ENCODE measurements at places on chromosomes 2 and 18. TPM values are rescaled to one million over a fixed set of nuclear protein-coding genes. Genes with fewer than 3 reads are reported as not detected.

GRCh38 chr2:106638043-106638442 is 150.9 kb downstream of the CD8B2 start:
- DNase-seq, result peak; percentile 12

DNA sequence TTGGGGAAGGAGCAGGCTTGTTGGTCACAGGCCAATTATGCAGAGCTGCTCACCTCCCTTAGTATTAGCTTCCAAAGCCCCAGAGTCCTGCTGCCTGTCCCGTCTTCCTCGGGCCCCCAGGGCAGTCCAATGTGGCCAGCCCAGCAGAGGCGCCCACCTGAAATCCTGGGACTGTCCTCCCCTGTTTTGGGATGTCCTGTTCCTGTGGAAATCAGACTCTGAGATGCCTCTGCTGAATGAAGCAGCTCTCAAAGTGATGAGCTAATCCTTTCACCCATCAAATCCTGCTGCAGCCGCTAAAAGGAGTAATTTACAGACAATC is 105.3 kb downstream of the CABLES1 start:
- DNase-seq, result no peak

- DNase-seq, result no peak
Observed at GRCh38 chr2:204059016-204059415, 122.5 kb downstream of the ICOS start.

DNA sequence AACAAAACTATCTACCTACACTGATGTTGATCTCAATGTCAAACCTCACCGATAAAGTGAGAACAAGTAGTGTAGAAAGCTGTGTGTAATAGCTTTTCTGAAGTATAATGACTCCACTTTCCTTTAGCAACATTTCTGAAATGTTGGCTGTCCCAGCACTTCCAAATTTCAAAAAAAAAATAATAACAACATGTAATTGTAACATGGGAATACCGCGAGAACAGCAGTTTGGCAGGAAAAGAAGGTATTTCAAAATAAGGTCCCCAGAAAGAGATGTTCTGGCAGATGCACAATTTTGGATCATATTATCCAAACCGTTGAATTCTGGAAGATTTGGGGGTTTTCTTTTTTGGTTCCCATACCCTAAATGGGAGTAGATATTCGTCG is 352.0 kb downstream of the ARHGAP15 start:
- no peak for DNase-seq

DNA sequence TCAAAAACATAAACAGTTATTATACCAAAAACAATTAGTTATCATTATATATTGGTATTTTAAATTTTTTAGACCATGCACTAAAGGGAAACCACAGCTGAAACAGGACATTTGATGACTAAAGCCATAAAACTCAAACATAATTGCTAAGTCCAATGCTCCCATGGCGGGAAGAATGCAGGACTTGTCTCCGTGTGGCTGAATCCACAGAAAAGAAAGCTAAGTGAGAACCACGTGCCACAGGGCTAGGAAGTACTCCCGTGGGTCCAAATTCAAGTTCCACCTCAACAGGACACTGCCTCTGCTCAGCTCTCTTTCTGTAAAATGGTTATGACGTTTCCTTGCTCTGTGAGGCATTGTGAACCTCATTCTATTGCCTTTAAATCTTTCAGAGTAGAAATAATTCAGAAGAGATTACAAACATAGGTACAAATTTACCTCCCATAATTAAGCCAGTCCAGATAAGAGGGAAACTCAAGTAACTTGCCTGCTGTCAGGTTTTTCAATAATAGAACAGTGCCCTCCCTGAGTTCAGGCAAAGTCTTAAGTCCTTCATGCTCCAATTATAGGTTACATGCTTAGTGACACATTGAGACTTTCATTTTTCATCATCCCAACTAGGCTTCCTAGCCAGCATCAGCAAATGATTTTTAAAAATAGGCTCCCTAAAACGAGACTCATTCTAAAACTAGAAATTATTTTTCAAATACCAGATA is 36.7 kb downstream of the FTCDNL1 start:
- no peak for DNase-seq

DNA sequence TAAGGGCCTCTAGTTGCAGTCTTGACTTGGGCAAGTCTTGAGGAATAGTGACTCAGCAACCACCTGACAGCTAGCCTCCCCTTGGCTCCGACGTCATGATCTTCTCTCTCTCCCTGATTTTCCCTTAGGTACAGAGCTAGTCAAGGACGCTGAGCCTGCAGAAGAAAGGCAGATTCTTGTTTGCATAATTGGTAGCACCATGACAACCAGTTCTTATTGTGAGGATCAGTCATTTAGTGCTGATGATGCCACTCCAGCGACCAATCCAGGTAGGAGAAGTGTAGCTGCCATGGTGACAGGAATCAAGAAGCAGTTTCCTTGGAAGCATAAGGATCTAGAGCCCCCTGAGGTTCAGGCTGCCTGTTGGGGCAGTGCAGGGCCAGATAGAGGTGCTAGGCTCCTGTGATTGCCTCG is 2.8 kb upstream of the RESP18 start:
- DNase-seq, result no peak

DNA sequence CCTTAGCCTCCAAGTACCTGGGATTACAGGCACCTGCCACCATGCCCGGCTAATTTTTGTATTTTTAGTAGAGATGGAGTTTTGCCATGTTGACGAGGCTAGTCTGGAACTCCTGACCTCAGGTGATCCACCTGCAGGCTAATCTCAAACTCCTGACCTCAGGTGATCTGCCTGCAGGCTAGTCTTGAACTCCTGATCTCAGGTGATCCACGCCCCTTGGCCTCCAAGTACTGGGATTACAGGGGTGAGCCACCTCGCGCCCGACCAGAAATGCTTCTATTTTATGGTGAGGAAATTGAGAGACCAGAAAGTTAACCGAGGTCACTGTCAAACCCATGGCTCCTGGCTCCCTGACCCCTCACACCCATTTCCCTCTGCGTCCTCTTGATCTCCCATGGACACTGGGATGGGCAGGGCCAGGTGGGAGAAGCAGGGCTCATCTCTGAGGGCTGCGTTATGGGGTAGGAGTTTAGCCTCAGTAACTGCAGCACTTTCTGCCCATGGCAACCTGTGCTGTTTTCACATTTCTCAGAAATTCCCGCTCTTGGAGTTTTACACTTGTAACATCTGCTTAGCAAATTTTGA is 210.0 kb downstream of the AGAP1 start:
- DNase-seq, result no peak

DNA sequence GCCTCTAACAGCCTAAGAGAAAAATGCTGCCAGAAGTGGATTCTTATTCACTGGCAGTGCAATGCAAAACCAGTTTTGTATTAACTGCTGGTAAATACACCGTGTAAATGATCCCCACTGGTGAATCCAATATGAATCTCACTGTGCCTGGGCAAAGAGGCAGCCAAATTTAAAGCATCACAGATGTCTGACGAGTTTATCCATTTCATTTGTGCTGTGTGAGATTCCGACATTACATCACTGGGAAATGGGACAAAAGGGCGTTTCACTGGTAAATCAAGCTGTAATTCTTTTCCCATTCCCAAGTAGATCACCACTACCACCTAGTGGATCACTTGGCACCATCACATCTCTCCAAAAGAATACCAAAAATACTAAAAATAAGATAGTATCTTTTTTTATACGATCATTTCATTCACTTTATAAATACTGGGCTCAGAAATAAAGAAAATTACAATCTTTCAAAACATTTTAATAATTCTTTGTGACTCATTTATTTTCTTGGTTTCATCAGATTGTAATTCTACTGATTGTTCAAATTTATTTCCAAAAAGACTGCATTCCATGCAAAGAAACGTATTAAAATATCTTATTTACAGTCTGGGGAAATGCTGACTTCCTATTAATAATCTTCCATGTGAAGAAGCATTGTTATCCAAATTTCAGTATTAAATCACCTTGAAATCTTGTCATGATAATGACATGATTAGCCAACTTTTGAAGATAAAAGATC is 125.6 kb downstream of the GRB14 start:
- peak; percentile 64 for DNase-seq

DNA sequence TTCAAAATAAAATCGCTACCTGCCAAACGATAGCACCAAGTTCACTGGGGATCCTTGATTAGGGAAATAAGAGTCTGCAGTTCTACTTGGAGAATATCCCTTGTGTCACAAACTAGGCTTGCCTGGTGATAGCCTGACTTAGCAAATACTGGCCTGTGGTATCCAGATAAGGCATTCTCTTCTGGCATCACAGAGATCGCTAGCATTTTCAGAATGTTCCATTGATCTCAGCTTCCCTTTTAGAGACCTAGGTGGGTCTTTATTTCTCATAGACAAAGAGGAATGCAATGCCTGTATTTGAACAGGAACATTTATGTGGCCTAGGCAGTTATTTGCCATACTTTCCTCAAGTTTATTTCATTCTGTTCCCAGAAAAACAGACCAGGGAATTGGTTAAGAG is 349.1 kb downstream of the STK39 start:
- DNase-seq, result no peak

GRCh38 chr2:106562268-106563186 is 75.4 kb downstream of the CD8B2 start:
- DNase-seq, result no peak

GRCh38 chr2:42286268-42286946 is 74.6 kb downstream of the COX7A2L start:
- DNase-seq, result no peak

- DNase-seq, result no peak
Observed at GRCh38 chr2:179247318-179248023, 17.2 kb downstream of the SESTD1 start.

GRCh38 chr2:170077830-170078569 is 99.9 kb upstream of the MYO3B start:
- no peak for DNase-seq

DNA sequence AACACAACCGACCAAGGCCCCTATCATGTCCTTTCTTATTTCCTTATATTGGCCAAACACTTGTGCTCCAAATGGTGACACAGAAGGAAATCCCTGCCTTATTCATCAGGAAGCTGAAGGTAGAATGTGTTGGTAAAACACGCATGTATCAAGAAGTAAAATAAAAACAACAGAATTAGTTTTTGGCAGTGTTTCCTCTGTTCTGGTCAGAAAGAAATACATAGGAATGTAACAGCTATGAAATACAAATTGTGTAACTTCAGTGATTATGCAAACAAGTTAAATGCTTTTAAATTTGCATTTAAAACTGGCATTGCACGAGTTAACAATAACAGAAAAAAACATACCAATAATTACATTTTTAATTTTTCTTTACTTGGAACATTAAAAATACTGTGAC is 19.3 kb downstream of the ST6GAL2 start:
- no peak for DNase-seq

DNA sequence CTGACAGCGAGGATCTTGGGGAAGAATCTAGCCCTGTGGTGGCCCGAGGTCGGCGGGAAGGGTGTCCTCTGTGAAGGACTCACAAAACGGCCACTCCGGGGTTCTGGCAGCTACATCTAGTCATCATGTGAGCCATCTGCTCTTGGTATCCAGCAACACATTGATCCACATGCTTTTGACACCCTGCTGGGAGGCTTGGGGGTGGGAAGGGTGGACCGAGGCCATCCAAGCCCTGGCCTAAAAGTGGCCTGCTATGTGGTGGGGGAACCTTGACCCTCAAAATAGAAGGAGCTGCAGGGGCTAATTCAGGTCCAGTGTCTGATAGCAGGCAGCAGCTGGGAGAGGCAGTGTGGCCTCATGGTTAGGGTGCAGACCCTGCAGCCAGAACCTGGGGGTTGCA is 145.7 kb downstream of the CELF4 start:
- DNase-seq, result no peak

DNA sequence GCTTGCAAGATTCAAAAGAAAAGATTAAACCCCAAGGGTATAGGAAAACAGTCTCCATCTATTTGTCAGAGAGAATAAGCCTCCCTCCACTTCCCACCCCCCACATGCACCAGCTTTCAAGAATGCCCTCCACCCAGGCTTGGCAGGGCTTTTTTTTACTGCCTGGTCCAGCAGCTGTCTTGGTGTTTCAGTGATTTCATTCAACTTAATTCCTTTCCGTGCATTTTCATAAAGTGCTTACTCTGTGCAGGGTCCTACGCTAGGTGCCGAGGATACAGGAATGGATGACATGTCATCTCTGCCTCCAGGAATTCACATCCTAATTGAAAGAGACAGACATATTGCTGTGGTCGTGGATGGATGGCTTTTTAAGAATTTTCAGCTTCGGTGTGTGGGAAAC is 117.9 kb downstream of the LRATD1 start:
- DNase-seq, result no peak

DNA sequence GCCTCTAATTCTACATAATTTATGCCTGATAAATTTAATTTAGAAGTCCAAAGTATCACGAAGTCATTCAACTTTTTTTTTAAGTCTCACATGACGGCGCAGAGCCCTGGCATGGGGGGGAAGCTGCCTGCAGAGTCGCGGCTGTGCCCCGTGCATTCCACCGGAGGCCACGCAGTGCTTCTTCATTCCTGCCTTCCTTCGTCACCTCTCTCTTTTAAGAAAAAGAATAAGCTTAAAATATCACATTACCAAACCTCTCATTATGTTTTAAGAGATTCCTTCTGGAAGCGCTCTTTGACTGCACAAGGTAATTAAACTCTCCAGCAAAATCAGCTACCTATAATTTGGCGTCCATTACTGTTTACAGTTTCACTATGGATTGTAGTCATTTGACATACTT is 20.3 kb upstream of the KIDINS220 start:
- DNase-seq, result peak; percentile 64

Gene IL36G
- not detected for total RNA-seq

Gene OTOS
- total RNA-seq, result not detected

Gene PHOSPHO2
- 6.9 TPM for total RNA-seq

Gene SPATA3
- total RNA-seq, result not detected

Gene DHRS9
- not detected for total RNA-seq

Gene ACP1
- total RNA-seq, result 161 TPM

Gene SFT2D3
- total RNA-seq, result 7.6 TPM

Gene TOGARAM2
- 0.75 TPM for total RNA-seq

Gene KCNG2
- not detected for total RNA-seq

Data from A673 (cell line).